ENCODE measurements at places on chromosomes 5 and 9. TPM values are rescaled to one million over a fixed set of nuclear protein-coding genes. Genes with fewer than 3 reads are reported as not detected.

RPL35 gene
- total RNA-seq: 1,889 TPM

AGXT2 gene
- total RNA-seq: not detected

ADAMTS13 gene
- total RNA-seq: 5.1 TPM

INVS gene
- 6.7 TPM for total RNA-seq

PLCXD3 gene
- 0.10 TPM for total RNA-seq

RASGRF2 gene
- total RNA-seq: 29.5 TPM

SPARC gene
- total RNA-seq: 438 TPM

OCLN gene
- 76.3 TPM for total RNA-seq

DNA sequence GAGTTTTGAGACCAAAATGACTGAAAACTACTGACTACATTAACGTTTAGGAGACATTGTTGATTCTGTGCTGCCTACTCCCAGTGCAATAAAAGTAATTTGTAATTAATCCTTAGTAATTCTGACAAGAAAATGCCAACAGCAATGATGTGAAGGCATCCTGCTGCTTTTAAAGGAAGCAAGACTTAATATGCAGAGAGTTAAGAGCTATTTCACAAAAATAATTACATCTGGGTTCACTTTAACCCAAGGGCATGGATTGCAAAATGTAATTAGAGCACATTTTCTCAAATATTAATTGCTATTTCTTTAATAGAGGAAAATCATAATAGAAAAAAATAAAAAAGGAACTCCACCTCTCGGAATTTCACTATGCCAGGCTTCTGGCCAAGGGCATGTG, 22.7 kb upstream of the TNFSF8 start:
- no peak for DNase-seq

GRCh38 chr5:84393969-84394368, 9.3 kb upstream of the EDIL3 start:
- no peak for DNase-seq

DNA sequence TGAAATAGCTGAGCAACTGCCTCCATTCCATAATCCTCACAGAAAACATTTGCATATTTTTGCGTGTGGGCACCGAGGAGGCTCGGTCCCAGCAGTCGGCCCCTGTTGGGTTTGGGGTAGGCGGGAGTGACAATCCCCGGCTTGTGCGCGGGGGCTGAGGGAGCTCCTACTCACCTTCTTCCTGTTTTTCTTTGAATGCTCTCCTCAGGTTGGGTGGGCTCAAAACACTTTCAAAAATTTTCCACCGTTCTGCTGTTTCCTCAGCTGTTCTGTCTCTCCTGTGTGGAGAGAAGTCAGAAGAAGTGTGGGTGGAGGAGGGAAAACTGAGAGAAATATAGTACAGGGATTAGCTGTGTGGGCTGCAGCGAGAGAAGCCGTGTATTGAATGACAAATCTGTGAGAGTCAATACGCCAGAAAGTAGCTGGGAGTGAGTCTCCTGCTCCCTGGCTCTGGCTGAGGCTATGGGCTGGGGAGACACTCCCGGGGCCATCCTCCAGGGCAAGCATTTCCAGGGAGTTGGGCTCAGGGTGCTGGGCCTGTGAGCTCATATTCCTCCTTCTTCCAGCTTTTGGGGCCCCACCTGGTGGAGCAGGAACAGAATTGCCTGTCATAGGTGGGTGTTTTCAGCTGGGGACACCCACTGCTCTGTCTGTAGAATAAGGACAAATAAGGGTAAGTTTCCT, 84.7 kb downstream of the CMYA5 start:
- peak; percentile 76 for DNase-seq

DNA sequence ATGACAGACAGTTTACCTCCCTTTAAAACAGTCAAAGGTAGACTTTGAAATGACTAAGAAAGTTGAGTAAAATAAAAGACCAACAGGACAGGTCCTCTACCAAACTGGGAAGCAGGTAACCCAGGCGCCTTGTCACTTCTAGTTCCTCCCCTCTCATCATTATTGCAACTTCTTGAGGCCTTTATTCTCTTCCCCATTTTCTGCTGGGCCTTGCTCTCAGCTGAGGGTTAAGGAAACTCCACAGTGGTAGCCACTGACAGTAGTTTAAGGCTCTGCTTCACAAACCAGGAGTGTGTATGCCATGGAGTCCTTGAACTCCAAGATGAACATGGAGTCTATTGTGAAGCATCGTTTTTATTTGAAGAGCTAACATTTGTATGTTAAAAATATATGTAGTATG, 36.9 kb upstream of the TCERG1 start:
- no peak for DNase-seq

GRCh38 chr5:141515946-141516671, 27.2 kb downstream of the PCDHGC5 start:
- DNase-seq: no peak

All from H1 (cell line).